Hematopoietic multipotent progenitor cell treated with erythropoietin and hydrocortisone succinate and interleukin-3 and kit ligand, for 6 days (in vitro differentiated cells): ENCODE measurements at places on chromosomes 3 and 15.
A peak's percentile ranks its signal among the peaks of the same experiment; 100 is the strongest.

DNA sequence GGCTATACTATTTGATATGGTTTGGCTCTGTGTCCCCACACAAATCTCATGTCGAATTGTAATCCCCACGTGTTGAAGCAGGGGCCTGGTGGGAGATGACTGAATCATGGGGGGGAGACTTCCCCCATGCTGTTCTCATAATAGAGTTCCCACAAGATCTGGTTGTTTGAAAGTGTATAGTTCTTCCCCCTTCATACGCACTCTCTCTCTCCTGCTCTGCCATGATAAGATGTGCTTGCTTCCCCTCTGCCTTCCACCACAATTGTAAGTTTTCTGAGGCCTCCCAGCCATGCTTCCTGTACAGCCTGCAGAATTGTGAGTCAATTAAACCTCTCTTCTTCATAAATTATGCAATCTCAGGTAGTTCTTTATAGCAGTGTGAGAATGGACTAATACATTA, 290.1 kb upstream of the CHRM5 start:
- peak; percentile 78 for DNase-seq

GRCh38 chr3:23920151-23920655, 3.3 kb downstream of the RPL15 start:
- no peak for DNase-seq

DNA sequence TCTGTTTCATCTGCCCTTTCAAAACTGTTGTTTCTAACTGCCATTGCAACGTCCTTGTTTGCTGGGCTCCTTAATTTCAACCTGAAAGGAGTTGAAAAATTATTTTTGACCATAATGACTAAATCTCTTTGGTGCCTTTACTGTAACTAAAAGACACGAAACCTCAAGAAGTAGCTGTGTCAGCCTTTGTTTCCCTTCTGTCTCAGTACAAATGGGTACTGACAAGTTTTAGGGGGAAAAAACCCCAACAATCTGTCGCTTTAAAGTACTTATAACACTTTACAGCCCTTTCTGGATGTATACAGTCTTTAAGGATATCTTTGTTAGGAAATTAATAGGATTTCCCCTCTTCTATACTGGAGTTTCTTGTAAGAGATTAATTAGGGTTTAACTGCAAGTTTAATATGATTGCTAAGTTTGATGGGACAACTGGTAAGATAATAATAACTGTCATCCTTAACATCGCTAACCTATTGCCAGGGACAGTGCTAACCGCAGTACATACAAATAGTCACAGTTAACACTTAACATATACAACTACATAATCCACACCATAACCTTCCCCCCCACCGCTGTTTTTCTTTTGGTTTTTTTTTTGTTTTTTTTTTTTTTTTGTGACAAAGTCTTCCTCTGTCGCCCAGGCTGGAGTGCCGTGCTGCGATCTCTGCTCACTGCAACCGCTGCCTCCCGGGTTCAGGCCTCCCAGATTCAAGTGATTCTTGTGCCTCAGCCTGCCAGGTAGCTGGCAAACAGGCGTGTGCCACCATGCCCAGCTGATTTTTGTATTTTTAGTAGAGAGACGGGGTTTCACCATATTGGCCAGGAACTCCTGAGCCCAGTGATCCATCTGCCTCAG, 1.7 kb downstream of the GXYLT2 start:
- DNase-seq: no peak

GRCh38 chr15:68775671-68776476, 44.8 kb downstream of the ANP32A start:
- DNase-seq: no peak

DNA sequence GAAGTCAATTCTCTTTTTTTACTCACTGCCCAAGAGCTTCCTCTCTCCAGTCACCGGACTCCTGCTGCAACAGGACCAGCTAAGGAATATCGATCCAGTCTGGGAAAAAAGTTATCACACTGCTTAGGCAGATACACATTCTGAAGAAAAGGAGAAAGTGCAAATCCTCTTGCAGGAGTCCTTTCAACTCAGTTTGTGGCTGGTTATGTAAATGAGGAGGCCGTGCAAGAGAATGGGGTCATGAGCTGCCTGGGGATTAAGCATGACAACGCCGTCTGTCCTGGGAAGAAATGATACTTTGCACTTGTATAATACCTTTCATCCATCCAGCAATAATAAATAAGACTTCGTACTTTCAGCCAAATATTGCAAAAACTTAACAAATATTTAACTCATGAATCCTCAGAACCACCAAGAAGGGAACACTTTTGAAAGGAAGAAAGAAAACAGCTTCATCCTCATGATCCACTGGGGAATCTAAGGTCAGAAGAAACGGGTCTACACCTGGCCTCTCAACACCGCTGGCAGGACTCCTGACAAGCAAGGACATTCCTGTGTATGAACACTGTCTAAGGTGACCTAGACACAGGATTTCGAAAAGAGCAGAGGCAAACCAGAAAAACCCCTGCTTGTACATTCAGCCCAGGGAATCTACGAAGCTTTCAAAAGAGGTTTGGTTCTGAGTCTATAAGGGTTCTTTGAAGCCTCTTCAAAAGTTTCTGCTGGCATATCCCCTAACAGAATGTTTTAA, 13.1 kb upstream of the WWTR1 start:
- DNase-seq: no peak

GRCh38 chr3:4504340-4505261, 11.5 kb downstream of the ITPR1 start:
- DNase-seq: peak; percentile 87

GRCh38 chr3:17352620-17353019, 389.8 kb downstream of the TBC1D5 start:
- no peak for DNase-seq

- DNase-seq: no peak
Observed at GRCh38 chr3:176967522-176967921, 229.8 kb downstream of the TBL1XR1 start.

DNA sequence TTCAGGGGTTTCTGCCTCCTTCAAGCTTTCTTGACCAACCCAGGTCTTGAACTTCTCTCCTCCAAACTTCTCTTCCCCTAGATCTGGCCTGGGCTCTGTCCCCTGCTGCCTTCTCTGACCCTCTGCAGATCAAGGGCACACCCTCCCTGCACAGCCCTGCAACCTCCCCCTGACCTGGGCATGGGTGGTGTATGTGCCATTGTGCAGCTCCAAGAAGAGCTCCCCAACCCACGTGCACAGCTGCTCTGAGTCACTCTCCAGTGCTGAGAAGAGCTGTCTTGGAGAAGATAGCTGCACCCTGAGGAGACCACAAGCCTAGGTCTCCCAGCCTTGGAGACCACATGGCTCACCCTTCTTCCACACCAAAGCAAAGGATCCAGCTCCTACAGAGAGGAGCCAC, 8.0 kb downstream of the MAN2C1 start:
- peak; percentile 49 for DNase-seq

DNA sequence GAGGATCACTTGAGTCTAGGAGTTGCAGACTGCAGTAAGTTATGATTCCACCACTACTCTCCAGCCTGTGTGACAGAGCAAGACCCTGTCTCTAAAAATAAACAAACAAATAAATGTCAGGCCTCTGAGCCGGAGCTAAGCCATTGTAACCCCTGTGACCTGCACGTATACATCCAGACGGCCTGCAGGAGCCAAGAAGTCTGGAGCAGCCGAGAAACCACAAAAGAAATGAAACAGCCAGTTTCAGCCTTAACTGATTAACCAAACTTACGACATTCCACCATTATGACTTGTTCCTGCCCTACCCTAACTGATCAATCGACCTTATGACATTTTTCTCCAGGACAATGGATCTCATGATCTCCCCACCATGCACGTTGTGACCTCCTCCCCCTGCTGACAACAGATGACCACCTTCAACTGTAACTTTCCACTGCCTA, 32.5 kb upstream of the ZKSCAN7 start:
- DNase-seq: no peak

DNA sequence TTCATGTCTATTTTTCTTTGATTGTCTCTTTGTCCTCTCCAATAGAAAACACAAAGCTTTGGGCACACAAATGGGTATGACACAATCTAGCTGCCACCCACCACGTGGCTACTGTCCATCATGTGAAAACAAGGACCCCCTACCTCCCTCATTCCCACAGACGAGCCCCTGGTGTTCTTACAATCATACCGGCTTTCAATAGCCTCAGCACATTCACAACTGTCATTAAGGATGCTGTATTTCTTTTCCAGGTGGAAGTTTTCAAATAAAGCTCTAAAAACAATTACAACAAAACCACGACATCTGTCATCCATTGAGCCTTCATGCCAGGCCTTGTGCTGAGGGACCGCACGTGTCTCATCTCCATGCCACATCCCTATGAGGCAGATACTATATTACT, 552.6 kb upstream of the ADAMTS9 start:
- DNase-seq: no peak

DNA sequence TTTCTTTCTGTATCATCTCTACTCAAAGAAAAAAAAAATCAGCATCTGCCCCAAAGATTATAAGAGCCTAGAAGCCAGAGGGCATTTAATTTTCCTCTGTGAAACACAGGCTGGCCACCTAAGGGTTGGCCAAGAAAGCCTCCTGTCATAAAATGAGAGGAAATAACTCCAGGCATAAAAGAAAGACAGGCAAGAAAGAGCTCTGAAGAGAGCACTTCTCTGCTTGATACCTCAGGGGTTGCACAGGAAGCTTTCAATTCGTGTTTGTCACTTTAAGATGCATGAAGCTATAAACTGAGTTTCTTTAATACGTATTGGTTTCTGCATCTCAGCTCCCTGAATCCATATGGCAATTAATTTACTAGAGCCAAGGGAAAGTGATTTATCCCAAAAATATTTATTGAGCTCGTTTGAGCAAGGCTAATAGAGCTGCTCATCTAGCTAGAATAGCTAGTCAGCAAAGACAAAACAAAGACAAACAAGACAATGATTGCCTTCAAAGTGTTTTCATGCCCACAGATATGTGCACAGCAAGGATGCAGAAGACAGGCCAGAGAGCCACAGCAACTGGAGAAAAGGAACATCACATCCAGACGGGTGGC, 35.5 kb downstream of the ATP8B4 start:
- no peak for DNase-seq

DNA sequence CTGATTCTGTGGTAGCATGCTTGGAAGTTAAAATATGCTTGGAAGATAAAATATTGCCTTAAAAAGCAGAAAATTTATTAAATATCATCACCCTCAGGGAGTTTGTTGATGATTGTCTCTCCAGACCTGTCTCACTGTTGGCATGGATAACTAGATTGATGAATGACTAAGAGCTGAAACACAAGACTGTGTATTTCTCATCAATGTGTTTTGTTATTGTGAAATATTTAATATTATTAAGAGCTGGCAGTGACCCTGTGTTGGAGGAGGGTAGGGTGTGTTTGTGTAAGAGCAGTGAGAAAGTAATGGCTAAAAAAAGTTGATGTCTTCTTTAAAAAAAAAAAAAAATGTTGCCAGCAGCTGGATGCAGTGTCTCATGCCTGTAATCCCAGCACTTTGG, 82.2 kb downstream of the ITPR1 start:
- DNase-seq: no peak

DNA sequence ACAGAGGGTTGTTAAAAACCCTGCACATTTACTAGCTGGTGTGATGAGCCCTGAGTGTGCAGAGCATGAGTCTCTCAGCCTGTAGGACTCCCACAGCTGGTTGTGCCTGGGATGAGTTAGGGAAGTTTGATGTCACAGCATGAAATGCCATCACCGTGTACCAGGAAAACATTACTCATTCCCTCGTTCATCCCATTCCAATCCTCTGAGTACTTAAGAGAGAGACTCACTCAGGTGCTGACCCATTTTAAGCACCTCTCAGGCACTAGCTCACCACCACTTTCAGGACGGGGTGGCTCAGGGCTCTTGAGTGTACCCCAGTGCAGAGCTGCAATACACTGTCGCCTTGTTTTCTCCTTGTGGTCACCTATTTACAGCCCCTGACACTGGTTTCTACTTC, 18.7 kb downstream of the MGLL start:
- no peak for DNase-seq

- no peak for DNase-seq
Observed at GRCh38 chr3:132395126-132395525, 22.2 kb upstream of the DNAJC13 start.

GRCh38 chr3:50551054-50551659, 16.4 kb downstream of the C3orf18 start:
- DNase-seq: no peak

DNA sequence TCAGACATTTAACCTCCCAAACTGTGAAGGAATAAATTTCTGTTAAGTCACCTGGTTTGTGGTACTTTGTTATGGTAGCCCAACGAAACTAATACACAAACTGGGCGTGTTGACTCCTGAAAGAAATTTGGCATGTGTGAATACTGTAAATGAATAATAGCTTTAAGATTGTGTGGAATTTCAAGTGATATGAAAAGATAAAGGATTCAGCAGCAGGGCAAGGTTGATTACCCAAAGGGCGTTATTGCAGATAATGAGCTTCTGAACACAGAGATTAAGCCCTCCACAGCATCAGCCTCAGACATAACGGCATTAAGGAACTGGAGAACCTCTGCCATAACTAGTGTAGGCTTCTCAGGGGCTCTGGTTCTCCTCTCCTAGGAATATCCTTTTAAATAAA, 451.5 kb upstream of the NECTIN3 start:
- DNase-seq: no peak

- DNase-seq: no peak
Observed at GRCh38 chr3:60085649-60086048, 1035.8 kb upstream of the CFAP20DC start.

- no peak for DNase-seq
Observed at GRCh38 chr3:10204921-10205320, 40.2 kb downstream of the IRAK2 start.

DNA sequence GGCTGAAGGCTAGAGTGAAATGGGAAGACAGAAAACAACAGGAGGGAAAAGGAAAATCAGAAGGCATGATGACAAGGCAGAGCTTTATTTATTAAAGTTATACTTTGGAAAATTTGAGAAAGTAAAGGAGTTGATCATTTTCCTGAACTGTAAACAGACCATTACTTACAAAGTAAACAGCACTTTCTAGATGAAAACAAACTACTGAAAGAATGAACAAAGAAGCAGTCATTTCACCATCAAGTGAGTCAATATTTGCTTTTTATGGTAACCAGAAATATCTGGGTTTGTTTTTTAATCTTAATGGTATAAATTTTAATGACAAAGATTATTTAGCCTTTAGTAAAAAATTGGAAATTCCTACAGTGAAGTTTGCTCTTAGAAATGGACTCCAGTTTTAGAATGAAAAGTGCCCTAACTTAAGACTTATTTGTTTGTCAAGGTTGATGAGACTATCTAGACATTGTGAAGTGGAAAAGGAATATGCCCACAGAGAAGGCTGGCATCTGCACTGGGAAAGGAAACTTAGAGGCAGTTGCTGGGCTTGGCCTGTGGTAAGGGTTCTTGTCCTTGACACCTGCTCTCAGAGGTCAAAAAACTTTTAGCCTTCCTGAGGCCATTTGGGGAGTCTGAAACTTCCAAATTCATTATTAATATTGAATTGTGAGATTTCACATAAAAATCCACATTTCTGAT, 47.2 kb downstream of the SPTSSB start:
- no peak for DNase-seq

- DNase-seq: no peak
Observed at GRCh38 chr3:46671541-46672348, 21.7 kb downstream of the ALS2CL start.

DNA sequence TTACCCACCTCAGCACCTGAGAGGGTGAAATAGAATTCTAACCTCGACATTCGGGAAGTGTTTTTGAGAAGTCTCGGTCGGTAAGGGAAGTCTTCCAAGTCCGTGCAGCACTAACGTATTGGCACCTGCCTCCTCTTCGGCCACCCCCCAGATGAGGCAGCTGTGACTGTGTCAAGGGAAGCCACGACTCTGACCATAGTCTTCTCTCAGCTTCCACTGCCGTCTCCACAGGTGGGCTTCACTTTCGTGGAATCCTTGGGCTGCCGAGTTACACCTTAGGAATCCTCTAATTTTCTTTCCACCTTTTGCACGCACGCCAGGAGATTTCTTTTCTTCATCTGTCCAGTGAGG, 775 bp downstream of the CCNDBP1 start:
- peak; percentile 60 for DNase-seq

- peak; percentile 52 for DNase-seq
Observed at GRCh38 chr3:38707730-38708129, 58.2 kb upstream of the SCN5A start.
